Uterine smooth muscle cell (primary cell): ENCODE measurements at places on chromosomes 3 and 15. TPM values are rescaled to one million over a fixed set of nuclear protein-coding genes. Genes with fewer than 3 reads are reported as not detected.

The NOX5 gene
- total RNA-seq = 0.22 and 0.25 TPM in 2 replicates

The TRPM1 gene
- not detected in 2 replicates for total RNA-seq

The SLC30A4 gene
- 7.1 and 11.9 TPM in 2 replicates for total RNA-seq

The RAB6B gene
- total RNA-seq = 0.22 and 0.37 TPM in 2 replicates

The CLRN1 gene
- not detected in 2 replicates for total RNA-seq

The GOLGA8K gene
- total RNA-seq = 0.25 TPM in 1 of 2 replicates, not detected in the other

The TEX9 gene
- 3.1 and 4.1 TPM in 2 replicates for total RNA-seq

The HHATL gene
- total RNA-seq = not detected in 2 replicates

The ABI3BP gene
- total RNA-seq = 7.0 and 11.5 TPM in 2 replicates

The HPS3 gene
- total RNA-seq = 37.4 and 42.0 TPM in 2 replicates

The XYLB gene
- 5.4 and 6.1 TPM in 2 replicates for total RNA-seq

The IL17RD gene
- total RNA-seq = 6.5 and 11.6 TPM in 2 replicates

The CELF6 gene
- 0.11 and 0.37 TPM in 2 replicates for total RNA-seq

The PPIB gene
- 1,045 and 1,505 TPM in 2 replicates for total RNA-seq

The PAK2 gene
- 43.9 and 56.1 TPM in 2 replicates for total RNA-seq

The ZFAND6 gene
- total RNA-seq = 139 and 205 TPM in 2 replicates

The MYZAP gene
- 1.2 and 1.6 TPM in 2 replicates for total RNA-seq

The PRTG gene
- total RNA-seq = 1.5 and 3.1 TPM in 2 replicates

The CCDC50 gene
- 127 and 134 TPM in 2 replicates for total RNA-seq

The TLE3 gene
- 25.1 and 26.6 TPM in 2 replicates for total RNA-seq

The PDIA3 gene
- total RNA-seq = 160 and 313 TPM in 2 replicates

The GOLGA8S gene
- under 0.01 and 0.12 TPM in 2 replicates for total RNA-seq

The UROC1 gene
- total RNA-seq = not detected in 2 replicates

The C2CD4A gene
- total RNA-seq = 0.12 TPM in 1 of 2 replicates, not detected in the other

The KIF23 gene
- total RNA-seq = 28.4 and 118 TPM in 2 replicates

The MKRN3 gene
- 0.37 and 0.89 TPM in 2 replicates for total RNA-seq

The ITIH1 gene
- total RNA-seq = not detected in 2 replicates

The GOLGA8M gene
- 0.44 and 2.5 TPM in 2 replicates for total RNA-seq

The AMT gene
- total RNA-seq = 0.50 and 0.66 TPM in 2 replicates

The RAB11A gene
- total RNA-seq = 181 and 251 TPM in 2 replicates

The CCNDBP1 gene
- 70.9 and 71.5 TPM in 2 replicates for total RNA-seq

The CPNE4 gene
- not detected in 2 replicates for total RNA-seq

The ACP3 gene
- total RNA-seq = 11.1 and 27.1 TPM in 2 replicates

The ANXA2 gene
- 2,986 and 5,444 TPM in 2 replicates for total RNA-seq

The SLC15A2 gene
- 0.11 and 0.75 TPM in 2 replicates for total RNA-seq

The TAGLN3 gene
- total RNA-seq = 9.2 and 29.5 TPM in 2 replicates

The SCAANT1 gene
- total RNA-seq = not detected in 2 replicates

The P4HTM gene
- total RNA-seq = 24.6 and 42.4 TPM in 2 replicates

The P3H2 gene
- 14.1 and 15.7 TPM in 2 replicates for total RNA-seq

The CCDC54 gene
- total RNA-seq = not detected in 2 replicates

The CCDC39 gene
- total RNA-seq = 0.12 TPM in 1 of 2 replicates, not detected in the other

The TNNC1 gene
- 0.33 TPM in 1 of 2 replicates, not detected in the other for total RNA-seq

The ADAMTS7 gene
- 1.2 and 2.2 TPM in 2 replicates for total RNA-seq

The OXTR gene
- total RNA-seq = 8.9 and 12.1 TPM in 2 replicates

The ATP13A3 gene
- 199 and 204 TPM in 2 replicates for total RNA-seq

The ASB14 gene
- total RNA-seq = under 0.01 TPM in 1 of 2 replicates, not detected in the other

The TRPC1 gene
- total RNA-seq = 43.5 and 51.9 TPM in 2 replicates

The GOLGA8J gene
- under 0.01 and 0.11 TPM in 2 replicates for total RNA-seq

The HIGD2B gene
- not detected in 2 replicates for total RNA-seq

The CBLB gene
- total RNA-seq = 47.7 and 65.7 TPM in 2 replicates

The CCNB2 gene
- 21.4 and 93.1 TPM in 2 replicates for total RNA-seq

The SLC24A5 gene
- not detected in 2 replicates for total RNA-seq

The TNFSF10 gene
- total RNA-seq = 1.4 and 2.0 TPM in 2 replicates

The C3orf20 gene
- total RNA-seq = not detected in 2 replicates

The CD96 gene
- not detected in 2 replicates for total RNA-seq

The DNAH12 gene
- total RNA-seq = under 0.01 and 0.12 TPM in 2 replicates
